ENCODE measurements at places on chromosomes 16 and 17. TPM values are rescaled to one million over a fixed set of nuclear protein-coding genes. Genes with fewer than 3 reads are reported as not detected.

ICAM2 gene
- polyA plus RNA-seq: 0.94 TPM

CHST5 gene
- polyA plus RNA-seq: not detected

DNA sequence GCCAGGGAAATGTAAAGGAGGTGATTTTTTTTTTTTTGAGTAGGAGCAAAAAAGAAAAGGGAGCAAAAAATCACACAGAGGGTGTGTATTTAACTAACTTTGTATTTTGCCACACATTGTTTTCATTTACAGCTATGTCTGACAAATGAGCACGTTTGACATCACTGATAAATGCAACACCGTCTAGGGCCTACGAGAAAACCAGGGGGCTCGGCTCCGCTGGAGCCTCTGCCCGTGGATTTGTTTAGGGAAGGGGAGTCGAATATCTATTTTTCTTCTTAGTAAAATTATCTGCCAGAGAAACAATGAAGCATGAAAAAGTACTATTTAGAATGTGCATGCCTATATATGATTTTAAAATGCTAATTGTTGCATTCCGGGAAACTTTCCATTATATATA is 6.8 kb downstream of the MAF start:
- no peaks in the 10 kb centered on the region for H3K4me1 ChIP-seq
- no peaks in the 10 kb centered on the region for H3K36me3 ChIP-seq
- no peak overlapping the region for H3K27ac ChIP-seq
- H3K4me3 ChIP-seq: no peak overlapping the region

KRT31 gene
- polyA plus RNA-seq: not detected

- no peaks in the 10 kb centered on the region for H3K27me3 ChIP-seq
- H3K4me1 ChIP-seq: peaks cover 16% of the 10 kb centered on the region
- H3K4me3 ChIP-seq: no peak overlapping the region
- 0 out of 2 replicates have a peak overlapping the region, but pooled peaks have one; percentile 45 for H3K27ac ChIP-seq
- peak; percentile 40 for DNase-seq
These were observed 2.0 kb downstream of the ZNF319 start for GRCh38 chr16:57998486-57998885.

DNA sequence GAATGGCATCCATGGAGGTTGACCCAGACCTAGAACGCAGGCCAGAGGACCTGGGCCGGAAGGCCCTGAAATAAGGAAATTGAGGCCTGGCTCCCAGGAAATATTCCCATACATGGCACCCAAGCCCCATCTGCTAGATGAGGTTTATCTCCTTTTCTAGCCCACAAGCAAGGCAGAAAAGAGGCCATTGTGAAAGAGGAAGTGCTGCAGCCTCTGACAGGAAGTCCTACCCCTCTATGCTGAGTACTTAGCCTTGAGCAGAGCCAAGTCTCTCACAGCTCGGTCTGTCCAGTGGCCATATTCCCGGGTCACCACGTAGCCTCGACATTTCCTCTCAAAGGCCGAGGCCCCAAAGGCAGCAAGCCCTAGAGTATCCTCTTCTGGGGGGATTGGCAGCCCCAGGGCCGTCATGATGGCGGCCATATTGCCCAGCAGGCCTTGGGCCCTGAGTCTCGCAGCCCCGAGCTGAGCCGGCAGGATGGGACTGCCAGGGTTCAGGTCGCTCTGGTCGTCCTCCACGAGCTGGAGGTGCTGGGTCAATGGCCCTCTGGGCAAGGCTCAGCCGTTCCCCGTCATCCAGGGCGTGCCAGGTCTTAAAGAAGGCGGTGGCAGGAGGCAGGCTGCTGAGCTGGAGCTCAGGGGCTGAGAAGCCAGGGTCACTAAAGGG is 7.8 kb downstream of the CTF1 start:
- no peaks in the 10 kb centered on the region for H3K36me3 ChIP-seq
- H3K4me3 ChIP-seq: no peak overlapping the region
- H3K27ac ChIP-seq: no peak overlapping the region
- no peaks in the 10 kb centered on the region for H3K4me1 ChIP-seq
- no peak for DNase-seq

KRT23 gene
- 0.13 TPM for polyA plus RNA-seq

- no peak for DNase-seq
- no peak overlapping the region for H3K27ac ChIP-seq
- H3K4me3 ChIP-seq: no peak overlapping the region
- peaks cover 9% of the 10 kb centered on the region for H3K4me1 ChIP-seq
- no peaks in the 10 kb centered on the region for H3K27me3 ChIP-seq
These were observed 10.6 kb upstream of the GINS3 start for GRCh38 chr16:58381661-58382060.

ZFHX3 gene
- 2.8 TPM for polyA plus RNA-seq

PLA2G10 gene
- not detected for polyA plus RNA-seq
